Stimulated activated CD4-positive, alpha-beta T cell treated with anti-CD3 and anti-CD28 coated beads, Interleukin-15, amount 100 ng/mL, for 1 hour (primary cell): ENCODE measurements at places on chromosomes 1 and 21.

DNA sequence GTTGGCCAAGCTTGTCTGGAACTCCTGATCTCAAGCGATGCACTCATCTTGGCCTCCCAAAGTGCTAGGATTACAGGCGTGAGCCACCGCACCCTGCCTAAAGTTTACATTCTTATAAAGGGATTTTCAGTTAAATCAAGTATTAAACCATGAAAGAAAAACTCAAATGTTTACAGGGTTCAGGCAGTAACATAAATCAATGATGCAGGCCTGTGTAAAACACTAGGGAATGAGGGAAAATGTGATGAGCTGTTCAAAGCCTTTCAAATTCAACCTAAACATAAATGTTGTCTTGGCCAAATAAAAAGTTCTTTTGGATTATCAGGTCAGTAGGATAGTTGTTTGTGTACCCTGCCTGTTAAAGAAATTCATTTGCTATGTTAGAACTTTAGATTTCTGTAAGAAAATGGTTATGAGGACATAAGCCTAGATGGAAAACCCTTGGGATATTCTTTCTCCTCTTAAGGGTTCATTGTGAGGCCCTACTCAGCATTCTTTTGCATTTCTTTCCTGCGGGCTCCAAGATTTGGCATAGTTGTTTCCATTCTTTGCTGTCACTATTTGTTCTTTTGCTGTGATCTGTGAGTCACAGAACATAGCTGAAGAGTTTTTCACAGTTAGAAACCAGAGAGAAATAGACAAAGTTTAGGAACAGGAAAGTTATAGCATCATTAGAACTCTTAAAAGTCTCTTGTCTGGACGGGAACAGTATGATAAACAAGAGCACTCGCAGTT is 8.9 kb upstream of the ZRANB2 start:
- DNase-seq: no peak

- DNase-seq: no peak
These were observed 1.1 kb upstream of the COQ8A start for GRCh38 chr1:226938903-226939437.

GRCh38 chr1:201742476-201742875 is 86.5 kb upstream of the IPO9 start:
- no peak for DNase-seq

- DNase-seq: no peak
These were observed 56.3 kb downstream of the NVL start for GRCh38 chr1:224273641-224274040.

- DNase-seq: no peak
These were observed at the start of gene MXRA8 for GRCh38 chr1:1358433-1359271. Gene MXRA8 (minus strand): TSS chr1:1358555. CDS start chr1:1358504, 51 bp downstream.

GRCh38 chr1:171251042-171251951 is 3.0 kb downstream of the FMO1 start:
- DNase-seq: no peak

DNA sequence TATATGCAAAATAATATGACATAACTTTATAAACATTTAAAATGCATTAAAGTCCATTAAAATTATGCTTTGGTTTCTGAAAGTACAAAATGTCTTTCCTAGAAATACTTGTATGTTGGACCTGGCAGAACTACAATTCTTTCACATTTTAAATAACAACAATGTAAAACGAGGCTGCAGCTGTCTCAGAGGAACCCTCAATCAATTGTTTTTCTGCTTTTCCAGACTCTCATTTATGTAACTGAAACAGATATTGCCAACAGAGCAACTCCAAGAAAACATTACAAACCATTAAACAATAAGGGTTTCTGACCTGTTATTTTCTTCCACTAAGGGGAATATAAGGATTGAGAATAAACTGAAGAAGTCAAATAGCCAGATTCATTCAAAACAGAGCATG is 1193.4 kb downstream of the NCAM2 start:
- no peak for DNase-seq

DNA sequence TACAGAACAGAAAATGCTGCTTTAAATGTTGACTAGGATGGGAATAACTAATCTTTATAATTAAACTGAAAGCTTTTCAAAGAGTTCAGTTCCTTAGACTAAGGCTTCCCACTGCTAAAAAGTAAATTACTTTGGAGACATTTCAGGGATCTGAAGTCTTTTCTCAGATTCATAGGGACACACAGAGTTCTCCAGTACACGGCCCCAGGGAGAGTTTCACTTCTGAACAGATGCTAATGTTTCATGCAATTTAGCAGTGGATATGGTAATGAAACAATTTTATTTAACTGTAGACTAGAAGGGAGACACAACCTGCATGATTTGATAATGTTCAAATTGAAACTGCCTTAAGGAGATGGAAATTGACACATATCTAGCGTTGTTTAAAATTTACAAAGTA is 1282.6 kb downstream of the NCAM2 start:
- DNase-seq: no peak

DNA sequence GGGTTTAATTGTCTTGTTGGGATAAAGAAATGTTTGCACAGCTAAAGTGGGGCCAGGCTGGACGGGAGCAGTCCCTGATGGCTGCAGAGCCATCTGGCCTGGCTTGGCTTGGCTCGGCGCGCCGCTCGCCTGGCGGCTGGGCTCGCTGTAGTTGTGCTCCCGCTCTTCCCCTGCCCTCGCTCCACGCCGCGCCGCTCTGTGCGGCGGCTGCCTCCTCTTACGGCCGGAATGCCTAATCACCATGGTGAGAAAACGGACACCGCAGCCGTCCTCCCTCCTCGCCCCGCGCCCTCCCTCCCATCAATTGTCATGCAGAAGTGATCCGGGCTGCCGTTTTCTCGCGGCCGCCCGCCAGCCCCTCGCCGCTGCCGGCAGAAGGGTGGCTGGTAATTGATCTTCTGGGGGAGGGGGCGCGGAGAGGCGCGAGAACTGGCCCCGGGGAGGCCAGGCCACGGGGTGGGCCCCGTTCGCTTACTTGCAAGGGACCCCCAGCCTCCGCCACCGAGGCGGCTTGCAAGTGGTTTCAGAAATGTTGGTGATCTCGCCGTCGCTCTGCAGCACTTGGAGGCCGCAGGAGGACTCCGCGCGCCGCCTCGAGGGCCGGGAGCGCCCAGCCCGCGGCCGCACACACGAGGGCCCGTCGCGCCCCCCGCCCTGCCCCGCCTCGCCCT is 12.4 kb downstream of the RNF220 start:
- no peak for DNase-seq

GRCh38 chr1:53619367-53620060 is 119.5 kb downstream of the GLIS1 start:
- DNase-seq: no peak

- no peak for DNase-seq
These were observed 85.7 kb downstream of the TGFB2 start for GRCh38 chr1:218430822-218431221.

GRCh38 chr1:73176902-73177301 is 894.6 kb upstream of the NEGR1 start:
- no peak for DNase-seq

DNA sequence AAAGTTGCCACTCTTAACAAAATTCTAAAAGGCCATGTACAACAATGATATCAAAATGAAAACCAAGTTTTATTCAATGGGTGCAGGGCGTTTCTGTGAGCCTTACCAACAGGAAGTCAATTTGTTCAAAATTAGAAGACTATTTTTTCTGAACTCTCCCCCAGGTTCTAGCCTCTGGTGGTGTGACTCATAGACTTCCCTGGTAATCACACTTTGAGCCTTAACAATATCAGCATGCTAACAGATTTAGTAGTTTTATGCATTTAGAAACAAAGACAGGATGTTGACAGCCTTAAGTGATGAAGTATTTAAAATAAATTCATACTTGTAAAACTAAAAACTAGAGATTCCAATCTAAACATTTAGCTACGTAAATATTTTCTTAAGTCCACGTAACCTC is 88.4 kb downstream of the LRRC8C start:
- DNase-seq: no peak
